Stimulated activated CD8-positive, alpha-beta memory T cell treated with anti-CD3 and anti-CD28 coated beads, Interleukin-15, amount 100 ng/mL, for 48 hours (primary cell): ENCODE measurements at places on chromosomes 2 and 18.

DNA sequence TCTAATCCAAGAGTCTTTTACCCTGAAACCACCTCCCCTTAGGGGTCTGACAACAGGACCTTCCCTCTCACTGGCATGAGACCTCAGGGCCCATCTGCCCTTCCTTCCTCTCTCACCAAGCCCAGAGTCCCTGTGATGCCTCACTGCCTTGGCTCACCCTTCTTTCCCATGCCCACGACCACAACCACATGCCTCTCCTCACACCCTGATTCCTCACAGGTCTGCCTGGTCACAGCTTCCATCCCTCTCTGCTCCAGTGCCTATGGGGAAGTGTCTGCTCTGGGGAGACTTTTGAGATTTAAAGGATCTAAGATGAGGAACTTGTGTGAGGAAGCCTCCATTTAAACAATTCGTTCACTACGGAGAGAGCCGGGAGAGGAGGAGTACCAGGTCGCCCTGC lies 98.9 kb upstream of the SH3BP4 start:
- DNase-seq: no peak

GRCh38 chr18:12904012-12904516 lies 20.0 kb upstream of the PTPN2 start:
- DNase-seq: no peak

- no peak for DNase-seq
Measured at GRCh38 chr18:58101291-58101794, 57.3 kb downstream of the NEDD4L start.

DNA sequence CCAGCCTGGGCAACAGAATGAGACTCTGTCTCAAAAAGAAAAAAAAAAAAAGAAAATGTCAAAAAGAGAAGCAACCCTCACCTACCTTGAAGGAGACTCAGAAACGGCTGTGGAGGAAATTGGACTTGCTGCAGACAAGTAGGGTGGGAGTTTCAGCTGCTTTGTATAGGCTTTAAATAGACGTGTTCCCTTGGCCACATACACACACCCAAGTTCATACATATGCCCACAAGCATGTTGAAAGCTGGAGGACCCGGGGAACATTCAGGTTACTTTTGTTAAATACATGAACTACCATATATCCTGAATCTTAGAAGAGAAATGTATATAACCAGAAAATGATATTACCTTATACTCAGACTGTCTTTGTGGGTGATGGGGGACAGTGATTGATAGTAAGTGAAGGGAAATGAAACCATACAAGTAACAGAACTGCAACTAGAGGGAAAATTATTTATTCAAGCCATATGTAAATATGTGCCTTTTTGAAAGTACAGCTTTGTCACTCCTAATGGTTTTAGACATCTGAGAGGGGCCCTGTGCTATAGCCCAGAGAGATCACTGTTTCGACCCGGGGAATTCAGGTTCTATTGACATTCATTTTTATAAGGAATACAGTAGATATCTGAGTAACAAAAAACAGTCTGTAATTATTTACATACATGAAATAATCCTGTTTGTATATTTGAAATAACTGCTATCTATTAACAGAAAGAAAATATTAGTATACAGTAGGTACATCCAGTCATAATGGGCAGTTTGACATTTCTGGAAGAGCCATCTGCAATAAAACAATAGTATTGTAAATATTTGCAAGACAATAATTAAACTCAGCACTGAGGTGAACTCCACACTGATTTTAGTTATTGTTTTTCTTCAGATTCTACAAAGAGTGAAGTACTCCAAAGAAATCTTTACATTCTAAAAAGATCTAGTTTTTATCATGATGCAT lies 48.0 kb upstream of the TGIF1 start:
- no peak for DNase-seq

GRCh38 chr2:38655441-38655840 lies 10.5 kb upstream of the GALM start:
- DNase-seq: no peak
